ENCODE measurements at places on chromosomes 7 and 10. TPM values are rescaled to one million over a fixed set of nuclear protein-coding genes. Genes with fewer than 3 reads are reported as not detected.

Gene CPN1
- not detected for total RNA-seq

DNA sequence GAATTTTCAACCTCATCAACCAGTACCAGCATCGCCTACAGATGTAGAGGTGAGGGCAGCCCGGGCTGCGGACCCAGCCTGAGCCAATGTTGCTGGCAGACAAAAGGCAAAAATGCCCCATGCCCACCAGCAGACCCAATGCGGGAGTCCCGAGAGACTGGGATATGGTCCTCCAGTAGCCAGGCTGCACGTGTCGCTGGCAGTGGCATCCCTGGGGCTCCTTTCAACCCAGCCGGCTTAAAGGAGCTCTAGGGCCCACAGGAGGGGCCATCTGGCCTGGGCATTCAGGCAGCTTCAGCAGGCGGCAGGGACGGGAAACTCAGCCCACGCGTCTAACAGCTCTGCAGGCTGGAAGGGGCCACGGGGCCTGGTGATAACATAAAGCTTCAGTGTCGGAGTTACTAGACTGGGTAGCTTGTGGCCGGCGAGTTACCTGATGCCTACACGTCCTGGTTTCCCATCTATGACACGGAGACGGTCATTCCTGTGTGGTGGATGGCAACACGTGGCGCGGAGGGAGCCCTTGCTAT is 70.7 kb downstream of the PROSER2 start:
- no peak overlapping the region for H3K27ac ChIP-seq
- H3K27me3 ChIP-seq = no peaks in the 10 kb centered on the region
- no peak for DNase-seq
- H3K36me3 ChIP-seq = no peaks in the 10 kb centered on the region

Gene FAM180A
- total RNA-seq = not detected

- H3K4me1 ChIP-seq = no peaks in the 10 kb centered on the region
- H3K36me3 ChIP-seq = no peaks in the 10 kb centered on the region
- no peak for DNase-seq
- H3K4me3 ChIP-seq = no peak overlapping the region
- no peaks in the 10 kb centered on the region for H3K27me3 ChIP-seq
Observed at GRCh38 chr10:21463436-21463835, 62.0 kb downstream of the SKIDA1 start.

DNA sequence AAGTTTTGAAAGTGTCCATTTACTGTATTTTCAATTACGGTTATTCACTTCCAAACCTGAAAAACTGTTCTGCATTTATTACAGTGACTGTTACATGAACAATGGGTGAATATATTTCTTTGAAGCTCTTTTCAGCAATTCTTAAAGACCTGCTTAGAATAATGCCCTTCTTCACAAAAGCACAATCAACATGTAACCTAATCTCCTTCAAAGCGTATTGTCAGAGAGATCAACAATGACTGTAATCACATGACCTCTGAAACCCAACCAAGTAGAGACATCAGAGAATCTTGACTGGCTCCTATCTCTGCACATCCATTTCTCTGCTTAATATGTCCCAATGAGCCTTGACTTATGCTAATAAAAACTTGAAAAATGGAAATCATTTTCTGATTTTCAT is 126.7 kb downstream of the NRCAM start:
- H3K27me3 ChIP-seq = no peaks in the 10 kb centered on the region
- H3K36me3 ChIP-seq = no peaks in the 10 kb centered on the region
- no peak overlapping the region for H3K27ac ChIP-seq
- no peaks in the 10 kb centered on the region for H3K4me1 ChIP-seq
- no peak overlapping the region for H3K4me3 ChIP-seq
- no peak for DNase-seq

GRCh38 chr7:24319209-24319608 is 35.2 kb downstream of the NPY start:
- H3K4me1 ChIP-seq = no peaks in the 10 kb centered on the region

DNA sequence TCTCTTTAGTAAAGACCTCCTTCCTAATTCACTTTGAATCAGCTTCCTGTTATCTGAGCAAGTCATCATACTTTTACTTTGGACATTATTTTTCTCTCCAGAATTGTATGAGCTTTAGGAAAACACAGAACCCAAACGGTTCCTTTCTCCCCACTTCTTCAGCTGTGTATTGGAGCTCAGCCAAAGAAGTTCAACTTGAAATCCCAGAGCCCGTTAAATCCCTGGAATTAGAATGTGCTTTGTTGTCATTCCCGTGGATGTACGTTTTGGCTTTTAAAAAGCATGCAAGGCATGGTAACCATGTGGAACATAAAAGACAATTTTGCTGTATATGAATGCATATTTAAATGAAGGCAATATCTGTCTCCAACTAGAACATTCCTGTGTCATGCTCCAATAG is 46.6 kb downstream of the AGMO start:
- no peaks in the 10 kb centered on the region for H3K4me1 ChIP-seq
- H3K36me3 ChIP-seq = no peaks in the 10 kb centered on the region
- H3K4me3 ChIP-seq = no peak overlapping the region
- DNase-seq = peak; percentile 1
- no peaks in the 10 kb centered on the region for H3K27me3 ChIP-seq
- no peak overlapping the region for H3K27ac ChIP-seq

- H3K27me3 ChIP-seq = no peaks in the 10 kb centered on the region
- peak; percentile 53 for DNase-seq
- no peak overlapping the region for H3K27ac ChIP-seq
- H3K36me3 ChIP-seq = no peaks in the 10 kb centered on the region
Observed at GRCh38 chr7:80711531-80711930, 73.1 kb downstream of the CD36 start.

GRCh38 chr10:126904818-126905701 is at the start of gene DOCK1:
TSS of gene DOCK1 (plus strand) at chr10:126905428. CDS start at chr10:126905518, 90 bp downstream.
- no peaks in the 10 kb centered on the region for H3K27me3 ChIP-seq
- peak within 1 kb of the TSS; percentile 65 for H3K4me3 ChIP-seq
- H3K36me3 ChIP-seq = no peaks in the 10 kb centered on the region
- peak; percentile 55 for DNase-seq

GRCh38 chr7:484356-485101 is 35.1 kb downstream of the PDGFA start:
- no peaks in the 10 kb centered on the region for H3K36me3 ChIP-seq
- DNase-seq = no peak
- H3K27me3 ChIP-seq = peaks cover 27% of the 10 kb centered on the region
- no peaks in the 10 kb centered on the region for H3K4me1 ChIP-seq
- H3K4me3 ChIP-seq = no peak overlapping the region

DNA sequence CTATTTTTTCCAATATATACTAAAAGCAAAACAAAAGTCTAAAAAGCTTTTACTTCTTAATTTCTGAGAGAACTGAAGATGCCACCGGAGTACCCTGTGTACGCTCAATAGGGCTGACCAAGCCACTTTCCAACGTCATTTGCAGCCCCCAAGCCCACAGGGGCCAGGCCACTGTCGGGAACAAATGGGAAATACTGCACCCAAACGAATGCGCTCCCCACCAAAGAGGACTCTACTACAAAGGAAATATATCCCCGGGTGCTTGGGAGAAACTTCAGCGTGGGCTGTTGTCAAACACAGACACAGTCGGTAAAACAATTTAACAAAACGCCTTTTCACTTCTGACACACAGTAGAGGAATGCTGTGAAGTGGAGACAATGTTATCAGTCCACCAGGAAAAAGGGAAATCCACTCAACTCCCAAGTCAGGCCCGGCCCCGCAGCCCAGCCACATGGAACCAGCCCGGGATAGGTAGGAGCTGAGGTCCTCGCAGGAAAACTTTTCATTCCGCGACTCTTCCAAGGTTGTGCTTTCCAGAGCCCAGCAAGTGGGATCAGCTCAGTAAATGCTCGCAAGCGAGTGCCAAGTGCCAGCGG is 1.4 kb downstream of the PARD3 start:
- peak overlapping the region; percentile 79 for H3K27ac ChIP-seq
- peak; percentile 79 for DNase-seq
- H3K36me3 ChIP-seq = no peaks in the 10 kb centered on the region
- no peaks in the 10 kb centered on the region for H3K27me3 ChIP-seq
- H3K4me1 ChIP-seq = peaks cover 23% of the 10 kb centered on the region
- peak overlapping the region; percentile 85 for H3K4me3 ChIP-seq

Gene CDHR1
- total RNA-seq = 0.75 TPM

DNA sequence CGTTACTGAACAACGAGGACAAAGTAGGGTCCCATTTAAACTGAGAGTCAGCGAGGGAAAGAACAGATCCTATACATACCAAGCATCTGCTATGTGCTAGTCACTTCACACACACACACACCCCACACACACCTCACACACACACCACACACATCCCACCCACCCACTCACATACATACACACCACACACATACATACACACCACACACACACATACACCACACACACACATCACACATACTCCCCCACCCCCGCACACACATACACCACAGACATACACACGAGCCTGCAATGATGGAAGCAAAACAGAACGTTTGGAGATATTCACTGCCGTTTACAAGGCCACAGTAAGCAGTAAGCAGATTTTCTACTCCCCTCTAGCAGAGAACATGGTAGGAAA is 607 bp upstream of the GRB10 start:
- peaks cover 18% of the 10 kb centered on the region for H3K4me1 ChIP-seq
- no peak for DNase-seq
- no peaks in the 10 kb centered on the region for H3K36me3 ChIP-seq

GRCh38 chr10:116545122-116545521 is 609 bp upstream of the PNLIP start:
- no peaks in the 10 kb centered on the region for H3K36me3 ChIP-seq
- no peak overlapping the region for H3K4me3 ChIP-seq
- DNase-seq = no peak

DNA sequence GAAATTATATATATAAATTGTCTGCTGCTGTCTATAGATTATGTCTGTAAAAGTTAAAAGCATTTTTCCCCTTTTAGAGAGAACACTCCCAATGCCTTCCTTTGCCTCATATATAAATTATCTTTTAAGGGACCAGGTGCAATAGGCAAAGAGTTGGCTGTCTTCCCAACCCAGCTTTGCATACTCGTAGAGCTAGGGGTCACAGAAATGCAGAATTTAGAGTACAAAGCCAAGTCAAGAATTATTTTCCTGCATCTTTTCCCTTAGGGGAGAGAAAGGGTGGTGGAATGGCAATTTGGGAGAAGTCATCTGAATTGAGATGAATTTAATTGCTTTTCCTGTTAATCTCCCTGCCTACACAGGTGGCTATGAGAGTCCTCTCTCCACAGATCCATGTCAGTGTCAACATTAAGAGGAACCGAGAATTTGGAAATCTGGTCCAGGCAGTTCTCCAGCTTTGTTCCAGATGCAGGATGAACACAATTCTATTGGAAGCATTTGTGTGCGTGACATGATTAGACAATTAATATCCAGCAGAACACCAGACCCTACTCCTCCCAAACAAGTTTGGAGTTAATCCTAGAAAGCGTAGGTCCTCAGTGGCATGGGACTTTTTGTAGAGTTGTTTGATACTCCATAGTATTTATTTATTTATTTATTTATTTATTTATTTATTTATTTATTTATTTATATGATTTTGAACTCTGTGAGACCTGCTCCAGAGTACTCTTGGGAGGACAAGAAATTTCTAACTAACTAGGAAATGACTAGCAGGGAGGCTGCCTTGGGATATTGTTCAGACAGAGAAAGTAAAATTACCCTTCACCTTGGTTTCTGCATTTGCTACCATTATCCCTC is 80.3 kb upstream of the SKAP2 start:
- H3K36me3 ChIP-seq = no peaks in the 10 kb centered on the region
- H3K4me1 ChIP-seq = no peaks in the 10 kb centered on the region
- DNase-seq = no peak
- no peaks in the 10 kb centered on the region for H3K27me3 ChIP-seq
- no peak overlapping the region for H3K4me3 ChIP-seq

Gene OR6B1
- not detected for total RNA-seq

DNA sequence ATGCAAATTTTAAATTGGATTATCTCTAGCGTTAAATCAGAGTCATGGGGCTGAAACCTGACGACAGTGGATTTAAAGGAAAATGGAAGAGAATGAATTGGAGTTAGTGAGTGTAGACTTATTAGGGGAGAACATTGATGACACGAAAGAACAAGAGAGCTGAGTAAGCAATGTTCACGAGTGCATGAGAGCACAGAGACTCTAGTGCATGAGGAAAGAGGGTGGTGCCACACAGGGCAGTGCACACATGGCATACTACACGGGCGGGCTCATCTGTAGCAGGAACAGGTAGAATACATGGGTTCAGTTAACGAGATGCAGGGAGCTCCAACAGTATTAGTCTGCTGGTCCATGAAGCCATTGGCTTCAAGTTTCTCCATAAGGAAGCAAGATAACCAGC is 53.9 kb downstream of the USP6NL start:
- peaks cover 7% of the 10 kb centered on the region for H3K4me1 ChIP-seq
- H3K27ac ChIP-seq = no peak overlapping the region
- H3K4me3 ChIP-seq = no peak overlapping the region
- H3K36me3 ChIP-seq = no peaks in the 10 kb centered on the region
- H3K27me3 ChIP-seq = no peaks in the 10 kb centered on the region

GRCh38 chr10:22560096-22560912 is 154.1 kb downstream of the PIP4K2A start:
- no peaks in the 10 kb centered on the region for H3K36me3 ChIP-seq
- H3K27me3 ChIP-seq = no peaks in the 10 kb centered on the region
- DNase-seq = no peak
- no peak overlapping the region for H3K4me3 ChIP-seq

GRCh38 chr10:118633786-118634185 is 38.3 kb upstream of the PRLHR start:
- peaks cover 2% of the 10 kb centered on the region for H3K27me3 ChIP-seq
- no peak overlapping the region for H3K4me3 ChIP-seq
- DNase-seq = no peak

GRCh38 chr10:127866276-127867013 is 26.3 kb downstream of the CLRN3 start:
- no peaks in the 10 kb centered on the region for H3K4me1 ChIP-seq
- no peak for DNase-seq
- no peaks in the 10 kb centered on the region for H3K36me3 ChIP-seq
- no peak overlapping the region for H3K4me3 ChIP-seq

DNA sequence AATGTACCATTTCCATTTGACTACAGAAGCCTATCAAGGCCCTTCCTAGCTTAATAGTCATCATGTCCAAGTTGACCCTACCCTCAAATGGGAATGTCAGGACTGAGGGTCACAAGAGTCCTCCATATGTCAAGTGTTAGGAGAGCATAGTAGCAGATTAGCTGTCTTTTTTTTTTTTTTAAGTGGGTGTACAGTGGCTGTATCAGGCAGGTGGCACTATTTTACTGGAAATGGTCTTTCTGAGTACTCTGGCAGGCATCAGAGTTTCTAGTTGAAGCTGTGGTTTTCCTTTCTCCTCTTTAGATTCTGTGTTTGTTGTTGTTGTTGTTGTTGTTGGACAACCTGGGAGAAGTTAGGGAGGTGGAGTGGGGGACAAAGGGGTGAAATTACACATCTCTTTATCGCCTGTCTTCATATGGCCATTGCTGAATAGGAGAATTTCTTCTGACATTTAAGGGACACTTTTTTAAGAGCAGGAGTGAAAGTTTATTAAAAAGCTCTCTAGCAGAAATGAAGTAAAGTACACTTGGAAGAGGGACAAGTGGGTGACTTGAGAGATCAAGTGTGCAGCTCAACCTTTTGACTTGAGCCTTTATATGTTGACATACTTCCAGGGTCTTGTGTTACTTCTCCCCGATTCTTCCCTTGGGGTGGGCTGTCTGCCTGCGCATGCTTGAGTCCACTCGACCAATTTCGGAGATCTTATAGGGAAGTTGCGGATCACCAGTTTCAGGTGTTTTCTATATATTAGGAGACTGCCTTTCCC is 104.1 kb upstream of the FOXP2 start:
- no peak for DNase-seq
- H3K36me3 ChIP-seq = no peaks in the 10 kb centered on the region
- no peak overlapping the region for H3K27ac ChIP-seq
- no peaks in the 10 kb centered on the region for H3K27me3 ChIP-seq

- H3K36me3 ChIP-seq = peaks cover 12% of the 10 kb centered on the region
- H3K27ac ChIP-seq = no peak overlapping the region
- H3K4me3 ChIP-seq = no peak overlapping the region
- DNase-seq = no peak
Observed at GRCh38 chr7:76337147-76337546, 21.6 kb downstream of the YWHAG start.

Gene MSS51
- 0.87 TPM for total RNA-seq
